ENCODE measurements at places on chromosomes 6 and 20. TPM values are rescaled to one million over a fixed set of nuclear protein-coding genes. Genes with fewer than 3 reads are reported as not detected.

- no peak for DNase-seq
These were observed 48.4 kb downstream of the GCNT2 start for GRCh38 chr6:10569392-10570127.

- no peak for DNase-seq
These were observed 68.8 kb upstream of the TNFAIP3 start for GRCh38 chr6:137798261-137798660.

DNA sequence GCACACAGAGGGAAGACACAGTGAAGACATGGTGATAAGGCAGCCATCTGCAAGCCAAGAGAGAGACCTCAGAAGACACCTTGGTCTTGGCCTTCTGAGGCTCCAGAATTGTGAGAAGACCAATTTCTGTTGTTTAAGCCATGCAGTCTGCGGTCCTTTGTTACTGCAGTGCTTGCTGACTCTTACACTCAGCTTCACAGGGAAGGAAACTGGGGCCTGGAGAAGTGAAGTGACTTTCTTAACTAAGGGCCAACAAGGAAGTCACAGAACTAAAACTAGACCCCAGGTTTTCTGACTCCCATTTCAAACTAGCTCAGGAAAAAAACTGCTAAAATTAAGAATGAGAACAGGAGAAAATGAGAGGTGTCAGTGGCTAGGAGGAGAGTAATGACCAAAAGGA, 74.3 kb downstream of the TNFRSF21 start:
- no peak for DNase-seq

GRCh38 chr20:15439551-15439950, 1102.1 kb upstream of the FLRT3 start:
- DNase-seq: no peak

DNA sequence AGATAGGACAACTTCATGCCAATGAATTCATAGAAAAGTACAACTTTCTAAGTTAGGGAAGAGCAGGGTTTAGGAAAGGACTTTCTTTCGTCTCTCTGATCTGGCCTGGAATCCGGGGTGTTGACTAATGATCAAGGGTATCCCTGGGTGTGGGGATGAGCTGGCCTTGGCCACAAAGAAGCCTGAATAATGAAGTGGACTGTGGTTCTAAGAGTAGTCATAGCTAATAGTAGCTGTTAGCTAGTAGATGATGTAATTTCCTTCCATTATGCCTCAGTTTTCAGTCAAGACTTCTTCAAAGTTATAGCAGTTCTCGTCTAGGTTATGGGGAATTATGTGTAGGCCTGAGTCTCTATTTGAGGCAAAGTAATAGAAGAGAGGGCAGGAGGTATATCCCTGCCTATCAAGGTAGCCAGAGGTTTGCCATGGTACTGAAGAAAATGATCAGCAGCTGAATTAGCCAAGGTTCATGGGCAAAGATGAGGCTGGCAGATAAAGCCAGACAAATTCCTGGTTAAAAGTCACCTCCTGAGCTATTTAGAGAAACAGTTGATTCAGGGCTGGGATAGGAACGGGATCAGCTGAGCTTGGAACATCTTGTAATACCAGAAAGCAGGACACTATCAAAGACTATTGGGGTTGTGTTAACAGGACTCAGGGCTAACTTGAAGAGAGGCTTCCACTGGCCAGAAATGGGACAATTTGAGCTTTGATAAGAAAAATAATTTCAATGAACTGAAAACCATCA, 18.7 kb upstream of the TRPC4AP start:
- DNase-seq: no peak

DNA sequence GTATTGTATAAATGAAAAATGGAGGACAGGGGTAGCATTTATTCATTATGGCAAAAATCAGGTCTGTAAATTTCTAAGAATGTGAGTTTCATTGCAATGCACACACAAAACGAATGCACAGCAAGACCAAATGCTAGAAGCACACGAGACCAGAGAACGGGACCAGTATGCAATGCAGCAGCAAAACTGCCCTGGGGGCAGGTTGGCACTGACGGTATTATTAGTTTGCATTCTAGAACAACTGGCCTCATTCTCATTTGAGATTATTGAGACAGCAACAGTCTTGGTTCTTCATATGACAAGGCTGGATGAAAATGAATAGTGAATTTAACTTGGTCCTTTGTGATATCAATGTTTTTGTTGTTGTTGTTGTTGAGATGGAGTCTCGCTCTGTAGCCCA, 9.0 kb upstream of the MTRES1 start:
- DNase-seq: no peak

The FOXS1 gene
- 5.0 TPM for total RNA-seq

The BNIP5 gene
- total RNA-seq: not detected
